Gastrocnemius medialis (tissue), 4 donors: ENCODE measurements at places on chromosomes 2 and 18. TPM values are rescaled to one million over a fixed set of nuclear protein-coding genes. Genes with fewer than 3 reads are reported as not detected.

GRCh38 chr2:220568296-220568695 is 940.9 kb downstream of the SLC4A3 start:
- no peaks in the 10 kb centered on the region for H3K27me3 ChIP-seq
- H3K4me3 ChIP-seq: no peak overlapping the region
- DNase-seq: no peak
- H3K27ac ChIP-seq: no peak overlapping the region
- no peaks in the 10 kb centered on the region for H3K4me1 ChIP-seq
- H3K36me3 ChIP-seq: no peaks in the 10 kb centered on the region

PCARE gene
- 0.03 TPM for total RNA-seq

- H3K4me3 ChIP-seq: no peak overlapping the region
- no peaks in the 10 kb centered on the region for H3K36me3 ChIP-seq
- H3K4me1 ChIP-seq: no peaks in the 10 kb centered on the region
- H3K27me3 ChIP-seq: no peaks in the 10 kb centered on the region
- no peak for DNase-seq
Observed at GRCh38 chr2:125086313-125087184, 1061.5 kb downstream of the CNTNAP5 start.

REEP1 gene
- 4.2 TPM for total RNA-seq

UGT1A6 gene
- not detected for total RNA-seq

DNA sequence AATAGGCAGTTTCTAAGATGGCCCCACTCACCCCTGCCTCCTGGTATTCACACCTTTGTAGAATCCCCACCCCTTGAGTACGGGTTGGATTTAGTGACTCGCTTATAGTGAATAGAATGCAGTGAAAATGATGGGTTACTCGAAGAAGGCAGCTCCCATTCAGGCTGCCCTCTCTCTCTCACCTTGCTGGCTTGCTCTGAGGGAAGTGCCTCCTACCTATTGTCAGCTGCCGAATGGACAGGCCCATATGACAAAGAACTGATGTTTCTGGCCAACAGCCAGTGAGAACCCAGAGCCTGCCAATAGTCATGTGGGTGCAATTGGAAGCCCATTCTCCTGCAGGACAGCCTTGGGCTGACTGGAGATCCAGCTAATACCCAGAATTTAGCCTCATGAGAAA is 22.1 kb upstream of the RNF103 start:
- H3K4me1 ChIP-seq: no peaks in the 10 kb centered on the region
- no peaks in the 10 kb centered on the region for H3K36me3 ChIP-seq
- DNase-seq: no peak
- no peak overlapping the region for H3K4me3 ChIP-seq

DNA sequence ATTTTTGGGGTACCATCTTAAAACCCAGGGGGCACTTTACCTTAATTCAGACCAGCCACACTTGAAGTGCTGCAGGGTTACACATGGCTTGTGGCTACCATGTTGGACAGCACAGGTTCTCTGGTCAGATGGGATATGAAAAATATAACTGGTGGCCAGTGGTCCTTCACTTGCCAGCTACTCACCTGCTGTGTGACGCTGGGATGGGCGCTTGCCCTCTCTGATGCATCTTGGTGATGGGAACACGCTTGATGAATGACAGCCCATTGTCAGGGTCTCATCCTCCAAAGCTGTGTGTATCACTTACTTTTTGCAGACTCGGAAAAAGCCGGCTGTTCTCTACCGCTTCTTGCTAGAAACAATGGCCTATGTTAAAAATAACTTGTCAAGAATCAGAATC is 22.5 kb downstream of the HJURP start:
- no peaks in the 10 kb centered on the region for H3K36me3 ChIP-seq
- no peak for DNase-seq
- H3K27me3 ChIP-seq: no peaks in the 10 kb centered on the region
- no peak overlapping the region for H3K4me3 ChIP-seq
- no peak overlapping the region for H3K27ac ChIP-seq

- no peak overlapping the region for H3K27ac ChIP-seq
- no peaks in the 10 kb centered on the region for H3K4me1 ChIP-seq
- H3K4me3 ChIP-seq: no peak overlapping the region
- DNase-seq: no peak
- H3K36me3 ChIP-seq: no peaks in the 10 kb centered on the region
- H3K27me3 ChIP-seq: no peaks in the 10 kb centered on the region
Observed at GRCh38 chr2:58137856-58138255, 91.2 kb downstream of the VRK2 start.
